HS-27A (cell line): ENCODE measurements at places on chromosomes 3 and 15.
A peak's percentile ranks its signal among the peaks of the same experiment; 100 is the strongest.

- DNase-seq: no peak
These were observed 22.4 kb downstream of the GYG1 start for GRCh38 chr3:149013726-149014125.

DNA sequence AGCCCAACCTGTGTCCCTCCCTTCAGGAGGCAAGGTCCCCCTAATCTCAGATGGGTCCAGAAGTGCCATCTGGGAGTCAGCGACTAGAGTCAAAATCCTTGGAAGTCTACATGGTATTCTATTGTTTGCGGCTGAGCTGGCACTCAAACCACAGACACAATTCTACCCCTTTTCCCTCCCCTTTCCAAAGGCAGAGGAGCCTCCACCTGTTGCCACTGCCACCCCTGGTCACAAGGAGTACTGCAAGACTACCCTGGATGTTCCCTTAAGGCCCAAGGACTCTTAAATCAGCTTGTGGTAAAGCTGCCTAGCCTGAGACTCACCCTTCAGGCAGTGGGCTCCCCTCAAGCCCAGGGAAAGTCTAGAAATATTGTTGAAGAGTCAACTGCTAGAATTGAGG, 4.3 kb upstream of the OR5H6 start:
- no peak for DNase-seq

- DNase-seq: peak; percentile 62
These were observed 13.1 kb downstream of the SLC7A14 start for GRCh38 chr3:170572665-170573253.

DNA sequence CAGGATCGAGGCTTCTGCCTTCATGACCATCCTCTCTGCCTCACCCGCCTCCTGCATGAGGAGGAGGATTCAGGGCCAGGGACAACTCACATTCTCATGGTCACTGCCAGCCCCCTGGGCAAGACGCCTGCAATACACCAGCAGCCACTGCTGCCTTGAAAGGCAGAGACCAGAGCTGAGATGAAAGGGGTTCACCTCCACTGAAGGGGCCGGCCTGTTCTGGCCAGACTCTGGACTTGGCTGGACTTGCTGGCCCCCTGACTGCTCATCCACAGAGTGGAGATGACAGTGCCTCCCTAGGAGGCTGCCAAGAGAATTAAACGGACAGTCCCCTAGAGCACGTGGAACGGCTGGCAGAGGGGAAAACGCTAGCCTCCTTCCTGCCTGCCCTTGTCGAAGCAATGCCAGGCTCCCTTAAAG, 35.2 kb downstream of the MGLL start:
- no peak for DNase-seq
